ENCODE measurements at places on chromosomes 7 and 10.

- DNase-seq: no peak
Measured at GRCh38 chr10:80487421-80487785, 33.3 kb downstream of the TSPAN14 start.

DNA sequence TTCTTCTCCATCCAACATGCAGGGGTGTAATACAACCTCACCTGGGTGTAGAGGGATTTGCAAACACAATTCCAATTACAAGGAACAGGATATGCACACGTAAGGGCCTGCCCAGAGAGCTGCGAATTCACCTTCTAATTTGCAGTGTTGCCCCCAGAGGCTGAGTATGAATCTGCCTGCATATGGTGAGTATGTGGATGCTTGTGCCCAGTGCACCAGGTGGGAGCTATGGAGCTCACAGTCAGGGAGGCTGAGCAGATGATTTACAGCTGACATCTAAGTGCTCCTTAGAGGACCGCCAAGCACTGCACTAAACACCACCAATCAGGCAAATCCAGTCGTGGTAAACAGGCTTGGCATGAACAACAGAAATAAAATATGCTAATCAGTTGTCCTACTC lies 132.0 kb downstream of the RELN start:
- DNase-seq: no peak

GRCh38 chr7:150375662-150376521 lies 3.2 kb upstream of the ZNF775 start:
- DNase-seq: no peak

DNA sequence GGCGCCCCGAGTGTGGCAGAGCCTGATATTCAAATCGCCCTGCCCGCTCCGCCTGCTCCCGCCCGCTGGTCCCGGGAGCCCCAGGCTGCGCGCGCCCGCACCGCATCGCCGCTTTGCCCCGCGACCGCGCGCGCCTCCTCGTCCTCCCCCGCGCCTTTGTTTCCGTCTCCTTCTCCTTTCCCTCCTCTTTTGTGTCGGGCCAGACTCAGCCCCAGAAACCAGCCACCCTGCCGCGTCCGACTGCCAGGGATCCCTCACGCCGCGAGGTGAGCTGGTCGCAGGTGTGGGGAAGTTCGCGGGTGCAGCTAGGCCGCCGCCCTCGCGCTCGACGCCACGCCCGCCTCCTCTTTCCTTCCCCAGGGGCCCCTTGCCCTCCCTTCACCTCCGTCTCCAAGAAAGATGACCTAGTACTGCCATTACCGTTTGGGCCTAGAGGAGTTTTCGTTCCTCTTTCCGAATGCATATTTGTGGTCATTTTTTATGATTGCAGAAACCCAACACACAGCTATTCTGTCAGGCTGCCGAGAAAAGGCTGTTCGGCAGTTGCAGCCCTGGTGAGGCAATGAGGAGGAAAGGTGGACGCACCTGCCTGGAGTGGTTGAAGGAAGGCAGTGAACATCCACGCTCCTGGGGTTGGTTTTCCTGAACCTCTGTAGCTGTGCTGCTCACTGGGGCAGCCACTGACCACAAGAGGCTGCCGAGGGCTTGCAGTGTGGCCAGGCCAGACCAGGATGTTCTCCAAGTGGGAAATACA lies 107.3 kb downstream of the SNX10 start:
- peak; percentile 36 for DNase-seq

GRCh38 chr7:75534727-75535307 lies 42.7 kb downstream of the SPDYE5 start:
- DNase-seq: peak; percentile 74

- DNase-seq: peak; percentile 38
Measured at GRCh38 chr7:102425639-102426267, 7.6 kb upstream of the ORAI2 start.

DNA sequence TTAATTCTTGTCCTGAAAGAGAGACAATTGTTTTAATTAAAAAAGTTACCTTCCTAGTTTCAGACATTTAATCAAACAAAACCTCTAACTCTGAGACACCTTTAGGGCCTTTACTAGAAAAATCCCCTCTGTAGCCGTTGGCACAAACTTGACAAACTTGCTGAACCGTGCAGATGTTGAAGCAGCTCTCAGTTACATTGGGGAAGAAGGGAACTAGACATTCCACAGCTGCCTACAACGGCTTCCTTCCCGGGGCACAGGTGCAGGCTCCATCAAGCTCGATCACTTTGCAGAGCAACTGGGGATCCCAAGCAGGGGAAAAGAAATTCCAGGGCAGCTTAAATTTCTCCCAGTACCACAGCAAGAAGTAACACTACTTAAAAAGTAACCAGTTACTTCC lies 141.3 kb downstream of the SKAP2 start:
- DNase-seq: no peak

- peak; percentile 2 for DNase-seq
Measured at GRCh38 chr7:50868426-50869100, 85.9 kb upstream of the GRB10 start.

DNA sequence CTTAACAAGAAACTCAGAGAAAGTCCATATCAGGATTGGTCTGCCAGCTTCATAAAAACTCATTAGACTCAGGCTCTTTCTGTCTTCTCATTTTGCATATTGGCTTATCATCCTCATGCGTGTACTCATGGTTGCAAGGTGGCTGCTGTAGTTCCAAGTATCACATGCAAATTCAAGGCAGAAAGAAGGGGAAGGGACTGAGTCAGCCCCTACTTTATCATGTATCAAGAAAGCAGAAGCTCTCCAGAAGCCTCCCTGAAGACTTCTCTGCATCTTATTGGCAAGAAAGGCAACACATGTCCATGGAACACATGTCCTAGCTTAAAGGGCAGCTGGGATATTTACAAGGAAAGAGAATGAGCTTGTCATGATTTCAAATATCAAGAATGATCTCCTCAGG lies 19.4 kb upstream of the EZH2 start:
- no peak for DNase-seq
